ENCODE measurements at places on chromosomes 5 and 9. TPM values are rescaled to one million over a fixed set of nuclear protein-coding genes. Genes with fewer than 3 reads are reported as not detected.

DIRAS2 gene
- not detected for total RNA-seq

INIP gene
- 17.2 TPM for total RNA-seq

LHX3 gene
- 0.14 TPM for total RNA-seq

PTRH1 gene
- total RNA-seq: 4.6 TPM

HTR4 gene
- not detected for total RNA-seq

PPP3R2 gene
- total RNA-seq: not detected

SH3GLB2 gene
- 64.9 TPM for total RNA-seq

MARCOL gene
- total RNA-seq: not detected

IFNA13 gene
- not detected for total RNA-seq

NCBP1 gene
- 50.7 TPM for total RNA-seq
